ENCODE measurements at places on chromosomes 1 and 21. TPM values are rescaled to one million over a fixed set of nuclear protein-coding genes. Genes with fewer than 3 reads are reported as not detected.

DNA sequence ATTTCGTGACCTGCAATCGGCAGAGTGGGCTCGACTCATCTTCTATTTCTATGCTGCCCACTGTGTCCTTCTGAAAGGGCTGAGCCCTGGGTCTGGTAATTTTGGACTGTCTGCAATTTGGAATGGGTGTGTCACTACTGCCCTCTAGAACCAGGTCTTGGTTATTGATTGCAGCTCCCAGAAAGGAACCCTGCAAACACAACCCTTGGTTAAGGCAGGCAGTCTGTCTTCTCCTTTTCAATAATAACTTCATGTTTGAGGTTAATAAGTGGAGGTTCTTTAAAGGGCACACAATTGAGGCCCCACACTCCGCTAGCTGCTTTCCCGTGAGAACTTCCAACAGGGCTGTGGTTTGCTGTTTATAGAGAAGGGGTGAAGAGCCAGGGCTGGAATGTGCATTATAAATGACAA lies 79.9 kb upstream of the LYST start:
- peak; percentile 90 for DNase-seq

The AVPR1B gene
- polyA plus RNA-seq = not detected

- DNase-seq = peak; percentile 57
Measured at GRCh38 chr1:50605186-50605875, 182.1 kb upstream of the DMRTA2 start.

The BTBD19 gene
- polyA plus RNA-seq = 16.0 TPM

The HSD3B2 gene
- not detected for polyA plus RNA-seq

The COL9A2 gene
- 1.3 TPM for polyA plus RNA-seq

DNA sequence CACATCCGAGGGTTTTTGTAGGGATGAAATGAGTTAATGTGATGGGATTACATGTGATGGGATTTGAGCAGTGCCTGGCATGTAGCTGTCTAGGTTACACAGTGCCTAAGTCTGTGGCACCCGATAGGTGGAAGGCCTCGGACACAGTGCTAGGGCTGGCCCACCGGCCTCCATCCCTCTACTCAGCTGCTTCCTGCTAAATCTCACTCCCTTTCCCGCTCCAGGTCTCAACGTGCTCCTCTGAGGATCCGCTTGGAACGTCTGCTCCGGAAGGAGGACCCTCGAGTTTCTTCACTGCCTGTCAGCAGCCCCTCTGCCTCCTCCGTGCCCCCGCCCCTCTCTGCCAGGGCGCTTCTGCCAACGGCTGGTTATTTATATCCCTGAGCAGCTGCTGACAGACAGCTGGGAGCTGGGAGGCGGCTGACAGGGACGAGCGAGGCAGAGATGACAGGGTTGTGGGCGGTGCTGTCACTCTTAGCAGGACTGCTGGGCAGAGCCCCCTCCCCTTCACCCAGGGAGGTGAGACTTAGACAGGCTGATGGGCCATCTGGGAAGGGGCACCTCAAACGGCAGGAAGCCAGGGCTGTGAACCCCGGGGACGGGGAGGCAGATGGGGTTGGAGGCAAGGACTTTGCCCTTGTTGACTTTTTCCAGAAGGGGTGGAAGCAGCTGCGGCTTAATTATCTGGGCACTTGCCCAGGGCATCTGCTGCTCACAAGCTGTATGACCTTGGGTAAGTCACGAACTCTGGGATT lies 26.6 kb upstream of the LRRN2 start:
- no peak for DNase-seq

The TMPRSS2 gene
- not detected for polyA plus RNA-seq

DNA sequence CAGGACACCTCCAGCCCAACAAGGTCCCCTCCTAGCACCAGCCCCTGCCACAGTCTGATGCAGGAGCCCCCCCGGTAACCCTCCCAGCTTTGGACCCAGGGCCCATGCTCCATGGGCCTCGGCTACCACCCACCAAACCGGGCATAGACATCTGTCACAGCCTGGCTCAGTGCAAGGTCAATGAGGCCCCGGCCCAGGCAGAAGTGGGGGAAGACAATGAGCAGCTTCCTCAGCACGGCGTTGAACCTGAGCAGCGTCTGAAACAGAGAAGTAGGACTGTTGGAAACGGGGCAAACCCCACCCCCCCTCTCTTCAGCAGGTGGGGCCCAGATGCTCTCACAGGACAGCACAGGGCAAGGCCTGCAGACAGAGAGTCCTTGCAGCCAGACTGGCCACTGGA lies 101.9 kb upstream of the GCLM start:
- no peak for DNase-seq

GRCh38 chr1:26700711-26701110 lies 4.9 kb downstream of the ARID1A start:
- DNase-seq = peak; percentile 60

DNA sequence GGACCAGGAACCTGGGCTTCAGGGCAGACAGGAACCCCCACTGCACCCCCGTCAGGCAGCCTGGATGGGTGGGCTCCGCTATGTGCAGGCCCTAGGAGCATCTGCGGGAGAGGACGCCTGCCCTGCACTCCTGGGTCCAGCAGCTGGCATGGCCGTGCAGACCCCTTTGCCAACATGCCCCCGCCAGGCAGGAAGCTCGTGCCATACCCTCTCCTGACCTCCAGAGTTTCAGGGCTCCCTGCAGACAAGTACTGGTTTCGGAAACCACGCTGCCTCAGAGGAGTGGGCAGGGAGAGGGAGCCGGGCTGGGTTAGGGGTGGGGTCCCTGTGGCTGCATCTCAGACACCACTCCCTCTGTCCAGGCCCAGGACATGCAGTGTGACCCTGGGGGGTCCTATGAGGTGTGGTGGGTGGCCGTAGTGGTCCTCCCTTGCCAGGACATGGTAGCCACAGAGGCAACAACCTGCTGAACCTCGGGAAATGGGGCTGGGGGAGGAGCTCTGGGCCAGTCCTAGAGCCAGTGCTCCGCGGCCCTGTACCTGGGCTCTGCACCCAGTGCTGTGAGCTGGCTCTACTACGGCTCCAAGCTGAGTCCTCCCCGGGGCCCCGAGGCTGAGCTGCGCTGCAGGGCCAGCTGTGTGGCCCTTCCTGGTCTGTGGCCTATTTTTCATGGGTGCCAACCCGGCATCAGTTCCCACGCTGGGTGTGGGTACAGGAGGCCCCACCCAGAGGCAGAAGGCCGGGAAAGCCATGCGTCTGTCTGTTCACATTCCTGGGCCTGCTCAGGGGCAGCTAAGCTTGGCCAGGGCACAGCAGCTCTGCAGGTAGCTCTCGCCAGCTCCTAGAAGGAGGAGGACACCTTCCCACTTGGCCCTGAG lies 1.4 kb downstream of the PLEKHN1 start:
- no peak for DNase-seq

The ERG gene
- not detected for polyA plus RNA-seq

GRCh38 chr21:25424634-25425033 lies 182.6 kb downstream of the MRPL39 start:
- DNase-seq = no peak

The BRINP3 gene
- 0.15 TPM for polyA plus RNA-seq

The DMBX1 gene
- not detected for polyA plus RNA-seq

The FCRL5 gene
- polyA plus RNA-seq = not detected

GRCh38 chr1:34851431-34852105 lies 8.0 kb downstream of the SMIM12 start:
- no peak for DNase-seq

DNA sequence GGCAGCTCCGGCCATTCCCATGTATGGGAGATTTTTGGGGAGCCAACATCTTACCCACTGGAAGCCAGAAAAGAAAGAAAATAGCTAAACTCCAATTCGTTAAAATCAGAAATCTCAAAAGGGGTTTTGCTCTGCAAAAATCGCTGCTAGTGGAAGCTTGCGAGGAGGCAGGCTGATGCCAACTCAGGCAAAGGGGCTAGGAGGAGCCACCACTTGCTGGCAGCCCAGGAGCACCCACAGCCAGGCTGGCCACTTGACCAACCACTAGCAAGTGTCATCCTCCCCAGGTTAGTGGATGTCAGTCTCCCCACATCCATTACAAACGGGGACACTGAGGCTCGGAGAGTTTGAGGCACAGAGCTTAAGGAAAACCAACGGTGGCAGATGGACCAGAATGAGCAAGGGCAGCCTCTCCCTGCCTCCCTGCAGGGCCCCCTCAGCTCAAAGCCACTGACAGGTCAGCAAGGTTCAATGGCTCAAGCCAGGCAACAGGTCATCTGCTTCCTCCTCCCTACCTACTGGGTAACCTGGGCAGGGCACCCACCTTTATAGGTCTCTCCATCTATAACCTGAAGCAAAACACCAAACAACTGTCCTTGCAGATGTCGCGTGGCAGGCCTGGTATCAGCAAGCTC lies 10.8 kb downstream of the KCNN3 start:
- DNase-seq = no peak

The PRCC gene
- polyA plus RNA-seq = 59.6 TPM

The REN gene
- 1.2 TPM for polyA plus RNA-seq

DNA sequence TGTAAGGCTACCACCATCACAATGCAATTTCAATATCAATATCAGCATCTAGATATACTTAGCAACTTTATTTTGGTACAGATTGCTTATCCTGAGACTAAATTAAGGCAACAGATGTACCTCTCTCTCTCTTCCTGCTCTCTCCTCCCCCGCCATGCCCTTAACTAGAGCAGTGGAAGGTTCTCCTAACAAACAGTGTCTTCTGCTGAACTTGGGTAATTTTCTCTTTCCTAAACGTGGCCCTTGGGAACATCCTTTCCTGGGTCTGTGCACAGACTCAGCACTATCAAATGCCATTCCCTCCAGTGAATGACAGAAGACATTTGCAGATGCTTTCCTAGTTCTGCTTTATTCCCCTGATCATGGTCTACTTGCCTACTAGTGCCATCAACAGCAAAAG lies 85.6 kb upstream of the TTC39A start:
- no peak for DNase-seq

The UBL4B gene
- not detected for polyA plus RNA-seq

GRCh38 chr1:66916320-66916719 lies 8.3 kb downstream of the DNAI4 start:
- no peak for DNase-seq

DNA sequence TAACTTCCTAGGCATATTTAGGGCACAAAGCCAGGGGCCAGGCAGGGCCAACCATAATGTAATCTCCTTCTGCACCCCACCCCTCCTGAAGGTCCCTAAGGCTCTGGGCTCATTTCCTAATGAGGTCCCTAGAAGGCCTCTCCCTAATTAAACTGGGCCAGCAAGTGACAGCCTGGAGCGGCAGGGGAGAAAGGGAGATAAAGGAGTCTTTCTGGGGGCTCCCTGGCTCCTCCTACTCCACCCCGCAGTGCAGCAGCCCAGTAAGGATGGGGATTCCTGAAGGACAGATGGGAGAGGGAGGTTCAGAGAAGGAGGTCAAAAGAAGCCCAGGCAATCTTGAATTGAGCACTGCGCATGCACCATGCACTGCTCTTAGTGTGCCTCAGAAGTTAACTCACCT lies 12.8 kb downstream of the LRP8 start:
- no peak for DNase-seq

- DNase-seq = no peak
Measured at GRCh38 chr1:147072482-147073432, 99.5 kb downstream of the PRKAB2 start.

- no peak for DNase-seq
Measured at GRCh38 chr21:38186661-38187270, 70.0 kb upstream of the KCNJ15 start.

The HMGCS2 gene
- not detected for polyA plus RNA-seq

DNA sequence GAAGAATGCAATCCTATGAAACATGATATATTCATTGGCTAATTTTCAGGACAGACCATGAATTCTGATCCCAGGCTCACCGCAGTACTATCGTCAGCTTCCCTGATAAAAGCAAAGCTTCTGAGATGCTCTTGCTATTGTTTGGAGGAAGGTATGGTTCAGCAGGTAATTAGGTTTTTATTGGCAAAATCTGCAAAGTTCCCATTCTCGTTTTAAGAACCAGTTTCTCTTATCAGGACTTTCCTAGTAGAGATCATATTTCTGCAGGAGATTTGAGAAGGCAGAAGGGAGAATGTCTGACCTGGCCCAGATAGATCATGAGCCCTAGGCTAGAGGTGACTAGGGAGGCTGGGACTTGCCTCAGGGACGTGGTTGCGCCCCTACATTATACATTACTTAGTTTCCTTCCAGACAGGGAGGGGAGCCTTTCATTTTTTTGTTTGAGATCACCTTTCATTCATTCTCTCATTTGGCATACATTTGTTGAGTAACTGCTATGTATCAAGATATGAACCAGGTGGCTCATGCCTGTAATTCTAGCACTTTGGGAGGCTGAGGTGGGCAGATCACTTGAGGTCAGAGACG lies 108.8 kb downstream of the NRIP1 start:
- DNase-seq = no peak

- peak; percentile 47 for DNase-seq
Measured at GRCh38 chr1:244325056-244325758, 126.5 kb downstream of the ADSS2 start.

DNA sequence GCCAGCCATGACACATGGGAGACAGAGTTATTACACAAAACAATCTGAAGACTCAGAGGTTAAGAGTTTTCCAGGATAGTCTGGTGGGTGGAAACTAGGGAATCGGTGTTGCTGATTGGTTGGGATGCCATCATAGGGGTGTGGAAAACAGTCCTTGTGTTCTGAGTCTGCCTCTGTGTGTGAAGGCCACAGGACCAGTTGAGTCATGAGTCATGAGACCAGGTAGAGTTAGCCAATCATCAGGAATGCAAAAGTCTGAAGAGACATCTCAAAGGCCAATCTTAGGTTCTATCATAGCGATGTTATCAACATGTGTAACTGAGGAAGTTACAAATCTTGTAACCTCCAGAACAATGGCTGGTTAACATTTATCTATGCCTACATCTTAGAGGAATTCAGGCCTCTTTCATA lies 49.7 kb upstream of the NEK7 start:
- peak; percentile 41 for DNase-seq

The RXFP4 gene
- polyA plus RNA-seq = not detected

DNA sequence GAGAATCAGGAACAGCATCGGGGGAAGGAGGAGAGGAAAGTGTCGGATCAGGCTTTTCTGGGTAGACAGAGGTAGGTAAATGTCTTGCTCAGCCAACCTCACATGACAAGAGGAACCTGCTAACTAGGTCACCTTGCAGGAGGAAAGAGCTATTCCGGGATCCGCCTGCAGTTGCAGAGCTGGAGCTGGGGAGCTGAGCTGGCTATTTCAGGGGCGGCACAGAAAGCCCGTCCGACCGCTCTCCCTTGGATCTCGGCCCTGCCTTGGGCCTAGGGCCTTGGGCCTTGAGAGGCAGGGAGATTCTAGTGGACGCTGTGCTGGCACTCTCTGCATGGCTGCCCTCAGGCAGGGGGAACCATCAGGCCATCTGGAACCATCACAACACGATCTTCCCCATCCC lies 56.5 kb upstream of the CTPS1 start:
- DNase-seq = no peak

DNA sequence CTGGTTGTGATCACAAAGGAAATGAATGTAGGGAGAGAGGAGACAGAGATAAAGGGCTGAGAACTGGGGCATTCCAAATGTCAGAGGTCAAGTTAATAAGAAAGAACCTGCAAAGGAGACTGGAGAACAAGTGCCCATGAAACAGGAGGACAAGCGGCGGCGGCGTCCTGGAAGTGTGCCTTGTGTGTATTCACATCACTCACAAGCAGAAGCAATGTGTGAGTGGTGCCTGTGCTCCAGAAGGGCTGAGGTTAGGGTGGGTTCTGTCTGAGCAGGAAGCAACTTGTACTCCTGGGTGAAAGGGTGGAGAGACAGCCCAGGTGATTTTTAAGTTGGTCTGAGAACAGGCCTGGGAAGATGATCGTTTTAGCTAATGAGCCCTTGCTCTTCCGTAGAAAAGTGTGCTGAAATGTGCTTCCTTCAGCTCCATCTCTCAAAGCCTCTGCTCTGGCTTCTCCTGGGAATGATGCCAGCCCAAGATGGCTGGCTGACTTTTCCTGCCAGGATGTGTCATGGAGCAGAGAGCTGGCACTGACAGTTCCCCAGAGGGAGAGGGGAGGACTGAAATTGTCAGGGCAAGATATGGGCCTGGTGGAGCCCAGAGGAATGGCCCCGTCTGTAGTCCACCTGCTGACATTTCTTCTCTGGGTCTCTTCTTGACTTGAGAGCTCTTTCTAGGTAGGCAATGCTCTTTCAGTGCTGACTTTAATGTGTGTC lies 25.1 kb upstream of the PLEKHA6 start:
- DNase-seq = peak; percentile 50
